DMS53 (cell line): ENCODE measurements at places on chromosomes 3 and 15.
A peak's percentile ranks its signal among the peaks of the same experiment; 100 is the strongest.

- no peak for DNase-seq
Measured at GRCh38 chr3:160831401-160831800, 75.4 kb downstream of the PPM1L start.

GRCh38 chr15:31019986-31020385, 28.6 kb upstream of the MTMR10 start:
- no peak for DNase-seq

GRCh38 chr3:40714771-40715345, 190.1 kb downstream of the ZNF621 start:
- DNase-seq = no peak

DNA sequence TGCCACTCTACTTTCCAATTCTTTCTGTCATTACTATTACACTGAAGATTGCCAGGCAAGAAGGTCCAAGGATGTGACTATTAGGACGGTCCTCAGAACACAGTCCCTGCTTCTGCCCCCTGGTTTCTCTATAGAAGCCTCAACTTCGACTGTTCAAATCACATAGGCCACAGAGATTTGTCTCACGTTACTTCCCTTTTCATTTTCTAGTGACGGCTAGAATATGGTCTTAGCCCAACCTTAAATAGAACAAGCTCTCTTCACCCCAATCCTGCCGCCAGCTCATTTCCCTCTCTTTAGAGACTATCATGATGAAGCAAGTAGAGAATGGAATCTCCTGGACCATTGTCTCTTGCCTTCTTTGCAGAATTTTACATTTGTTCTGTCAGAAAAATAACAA, 84.9 kb downstream of the TIGIT start:
- no peak for DNase-seq

- peak; percentile 66 for DNase-seq
Measured at GRCh38 chr3:126678693-126679317, 23.9 kb upstream of the TXNRD3 start.

GRCh38 chr15:100248236-100248635, 93.5 kb downstream of the ADAMTS17 start:
- DNase-seq = no peak

DNA sequence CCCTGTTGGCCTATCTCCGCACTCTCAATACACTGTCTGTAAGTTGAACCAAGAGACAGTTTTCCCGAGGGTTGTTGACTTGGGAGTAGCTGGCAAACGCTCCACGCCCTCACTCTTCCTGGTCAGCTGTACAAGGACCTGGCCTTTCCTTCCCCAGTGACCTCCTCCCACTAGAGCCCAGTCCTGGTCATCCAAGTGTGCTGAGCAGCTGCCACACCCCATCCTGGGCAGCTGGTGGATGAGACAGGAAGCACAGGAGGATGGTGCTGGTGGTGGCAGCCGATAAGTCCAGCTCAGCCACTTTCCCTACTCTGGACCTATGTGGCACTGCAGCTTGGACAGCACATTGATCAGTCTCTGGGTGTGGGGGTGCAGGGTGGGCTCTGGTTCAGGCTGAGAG, 19.8 kb downstream of the PFKFB4 start:
- no peak for DNase-seq

GRCh38 chr3:122940628-122941086, 86.9 kb downstream of the SEMA5B start:
- no peak for DNase-seq

GRCh38 chr3:10357592-10358308, 36.8 kb upstream of the SEC13 start:
- no peak for DNase-seq

DNA sequence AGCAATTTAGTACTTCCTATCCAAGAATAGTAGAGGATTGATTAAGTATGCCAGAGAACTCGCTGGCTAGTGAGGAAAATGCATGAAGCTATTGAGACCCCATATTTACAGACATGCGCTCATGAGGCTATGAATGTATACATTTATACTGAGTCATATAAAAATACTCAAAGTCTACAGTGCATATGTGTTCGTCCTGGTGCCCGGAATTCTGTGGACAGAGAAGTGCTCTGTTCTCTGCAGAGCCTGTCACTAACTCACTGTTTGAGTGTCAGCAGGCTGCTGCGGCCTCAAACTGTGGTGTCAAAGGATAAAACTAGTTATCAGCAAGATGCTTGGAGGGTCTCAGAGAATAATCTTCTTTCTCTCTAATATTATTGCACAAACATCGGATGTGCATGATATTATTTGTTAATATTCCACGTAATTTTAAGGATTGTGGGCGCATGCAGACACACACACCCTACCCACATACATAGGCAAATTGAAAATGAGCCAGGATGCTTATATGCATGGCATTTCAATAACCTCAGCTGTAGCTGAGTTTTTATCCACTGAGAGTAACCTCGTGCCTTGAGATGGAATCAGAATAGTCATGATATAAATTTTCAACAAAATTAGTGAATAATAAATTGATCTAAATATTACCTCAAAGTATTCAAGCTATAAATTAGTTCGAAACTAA, 50.0 kb upstream of the TSC22D2 start:
- no peak for DNase-seq

DNA sequence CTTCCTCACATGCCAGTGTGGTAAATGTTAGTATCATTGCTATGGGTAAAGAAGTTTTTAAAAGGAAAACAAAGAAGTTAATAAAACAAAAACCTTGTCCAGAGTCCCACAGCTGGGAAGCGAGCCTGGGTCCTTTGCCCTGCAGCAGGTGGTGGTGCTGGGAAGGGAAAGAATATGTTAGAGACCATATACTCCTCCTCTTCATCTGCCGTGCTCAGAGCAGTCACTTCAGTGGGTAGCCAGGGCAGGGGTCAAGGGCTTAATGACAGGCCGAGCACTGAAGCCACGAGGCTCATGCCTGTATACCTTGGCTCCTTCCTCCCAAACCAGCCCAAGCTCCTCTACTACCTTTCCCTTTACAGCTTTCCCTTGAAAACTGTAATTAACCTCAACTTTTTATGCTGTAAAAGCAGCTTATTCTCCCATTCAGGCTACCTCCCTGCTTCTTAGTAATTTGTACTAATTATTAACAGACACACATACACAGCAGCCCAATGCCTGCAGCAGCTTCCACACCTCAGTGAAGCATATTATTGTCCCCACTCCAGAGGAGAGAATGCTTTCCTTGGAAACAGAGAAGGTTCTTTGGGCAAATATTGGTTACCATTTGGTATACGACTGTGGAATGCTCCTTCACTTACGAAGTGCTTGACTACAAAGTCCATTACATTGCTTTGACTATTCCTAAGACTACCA, 362.1 kb downstream of the EPHB1 start:
- no peak for DNase-seq

DNA sequence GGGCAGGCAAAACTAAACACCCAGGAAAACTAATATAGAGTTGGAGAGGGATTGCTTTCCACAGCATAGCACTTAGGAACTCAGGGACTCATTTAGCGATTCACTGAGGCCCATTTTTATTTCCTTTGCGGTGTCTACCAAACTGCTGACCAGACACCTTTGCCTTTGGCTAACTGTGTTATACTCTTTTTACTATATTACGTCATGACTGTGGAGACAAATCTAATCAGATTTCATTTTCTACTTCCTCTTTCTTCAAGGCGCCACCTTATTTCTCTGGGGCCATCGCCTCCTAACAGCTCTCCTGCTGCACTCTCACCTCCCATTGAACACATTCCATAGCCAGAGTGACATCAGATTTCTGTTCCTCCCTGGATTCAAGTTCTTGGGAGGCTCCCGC, 215.7 kb upstream of the WNT5A start:
- no peak for DNase-seq

DNA sequence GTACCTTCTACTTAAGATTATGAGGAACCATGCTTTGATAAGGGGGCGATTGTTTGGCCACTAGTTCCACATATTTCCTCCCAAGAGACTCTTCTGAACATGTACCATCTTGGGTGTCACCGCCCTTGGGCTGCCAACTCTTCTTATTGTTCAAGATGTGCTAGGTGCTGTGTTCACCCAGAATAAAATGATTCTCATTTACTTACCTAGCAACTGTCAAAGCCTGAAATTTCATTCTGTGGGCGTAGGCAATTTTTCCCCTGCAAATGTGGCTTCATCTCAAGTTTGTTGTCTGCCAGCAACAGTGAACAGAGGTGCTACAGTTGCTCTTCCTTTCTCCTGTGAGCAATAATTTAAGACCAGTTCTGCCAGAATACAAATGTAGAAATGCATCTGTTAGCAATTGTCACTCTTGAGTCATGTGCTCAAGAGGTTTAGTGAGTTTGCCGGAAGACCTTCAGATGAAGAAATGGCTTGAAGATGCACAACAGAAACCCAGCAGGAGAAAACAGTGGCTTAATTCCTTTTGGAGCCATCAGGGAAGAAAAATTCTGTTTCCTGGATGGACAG, 41.3 kb upstream of the RARB start:
- DNase-seq = no peak

GRCh38 chr15:101651554-101652097, 555 bp downstream of the TM2D3 start:
- peak; percentile 68 for DNase-seq

DNA sequence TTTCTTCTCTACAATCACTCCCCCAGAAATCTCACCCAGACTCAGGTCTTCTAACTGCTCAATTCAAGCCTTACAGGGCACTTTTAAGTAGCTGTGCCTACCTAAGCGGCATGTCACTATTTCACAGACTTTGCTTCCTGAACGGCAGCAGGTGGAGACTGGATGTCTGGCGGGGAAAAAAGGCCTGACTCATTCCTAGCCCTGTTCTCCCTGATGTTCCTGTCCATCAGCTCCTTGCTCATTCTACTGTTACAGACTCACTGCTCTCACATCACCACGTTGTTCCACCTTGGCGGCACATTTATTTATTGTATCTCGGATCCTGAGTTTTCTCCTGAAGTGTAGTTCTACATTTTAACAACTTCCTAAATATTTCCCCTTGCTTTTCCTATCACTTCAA, 52.6 kb upstream of the ATP11B start:
- peak; percentile 95 for DNase-seq

GRCh38 chr3:17153209-17153608, 268.5 kb downstream of the PLCL2 start:
- no peak for DNase-seq

- peak; percentile 26 for DNase-seq
Measured at GRCh38 chr15:37143351-37143750, 43.0 kb upstream of the MEIS2 start.

GRCh38 chr3:179398574-179399231, 51.2 kb downstream of the MFN1 start:
- no peak for DNase-seq

- DNase-seq = no peak
Measured at GRCh38 chr15:39969002-39969394, 35.1 kb downstream of the EIF2AK4 start.

GRCh38 chr3:123111640-123112039, 44.8 kb downstream of the PDIA5 start:
- DNase-seq = no peak

GRCh38 chr3:101791778-101792177, 12.8 kb downstream of the NXPE3 start:
- DNase-seq = no peak

- no peak for DNase-seq
Measured at GRCh38 chr3:182690172-182690571, 103.1 kb upstream of the ATP11B start.

DNA sequence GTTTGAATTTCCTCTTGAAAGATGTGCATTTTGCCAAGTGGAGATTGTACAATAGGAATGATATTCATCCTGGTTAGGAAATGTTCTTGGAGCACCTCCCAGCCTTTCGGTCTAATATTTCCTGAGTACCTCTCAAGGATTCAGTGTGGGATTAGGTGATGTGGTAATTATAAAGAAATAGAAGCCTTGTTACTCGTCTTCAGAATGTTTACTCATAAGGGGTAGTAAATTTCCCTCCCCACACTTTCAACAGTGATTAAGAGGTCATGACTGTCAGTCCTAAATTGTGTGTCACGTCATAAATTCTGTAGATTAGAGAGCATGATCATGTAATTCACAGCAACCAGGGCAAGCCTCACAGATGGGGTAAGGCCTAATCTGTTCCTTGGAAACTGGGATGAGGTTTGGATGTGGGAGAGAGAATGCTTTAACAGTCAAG, 633.1 kb upstream of the TBL1XR1 start:
- no peak for DNase-seq

- no peak for DNase-seq
Measured at GRCh38 chr15:60047701-60048100, 43.6 kb downstream of the FOXB1 start.

- no peak for DNase-seq
Measured at GRCh38 chr3:129694228-129694627, 87.8 kb upstream of the PLXND1 start.

- peak; percentile 30 for DNase-seq
Measured at GRCh38 chr3:25424614-25425013, 3.4 kb upstream of the RARB start.

DNA sequence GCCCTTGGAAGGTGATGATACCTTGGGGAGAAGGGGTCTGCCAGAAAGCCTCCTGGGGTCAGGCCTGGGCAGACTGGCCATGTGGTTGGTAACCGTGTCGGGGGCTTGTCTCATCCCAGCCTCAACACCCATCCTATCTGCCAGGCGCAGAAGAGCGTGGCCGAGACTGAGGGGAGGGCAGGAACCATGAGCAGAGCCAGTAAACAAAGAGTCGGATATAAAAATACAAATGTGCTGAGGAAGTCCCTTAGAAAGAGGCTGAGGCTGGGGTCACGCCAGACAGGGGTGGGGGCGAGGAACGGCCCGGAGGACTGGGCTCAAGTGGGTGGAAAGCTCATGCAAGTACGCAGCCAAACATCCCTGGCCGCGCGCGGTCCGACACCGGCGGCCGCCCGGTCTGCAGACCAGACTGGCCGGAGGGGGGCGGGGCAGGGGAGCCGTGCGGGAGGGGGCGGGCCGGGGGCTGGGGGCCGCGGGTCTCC, 1.9 kb downstream of the CAMK2N2 start:
- peak; percentile 41 for DNase-seq

DNA sequence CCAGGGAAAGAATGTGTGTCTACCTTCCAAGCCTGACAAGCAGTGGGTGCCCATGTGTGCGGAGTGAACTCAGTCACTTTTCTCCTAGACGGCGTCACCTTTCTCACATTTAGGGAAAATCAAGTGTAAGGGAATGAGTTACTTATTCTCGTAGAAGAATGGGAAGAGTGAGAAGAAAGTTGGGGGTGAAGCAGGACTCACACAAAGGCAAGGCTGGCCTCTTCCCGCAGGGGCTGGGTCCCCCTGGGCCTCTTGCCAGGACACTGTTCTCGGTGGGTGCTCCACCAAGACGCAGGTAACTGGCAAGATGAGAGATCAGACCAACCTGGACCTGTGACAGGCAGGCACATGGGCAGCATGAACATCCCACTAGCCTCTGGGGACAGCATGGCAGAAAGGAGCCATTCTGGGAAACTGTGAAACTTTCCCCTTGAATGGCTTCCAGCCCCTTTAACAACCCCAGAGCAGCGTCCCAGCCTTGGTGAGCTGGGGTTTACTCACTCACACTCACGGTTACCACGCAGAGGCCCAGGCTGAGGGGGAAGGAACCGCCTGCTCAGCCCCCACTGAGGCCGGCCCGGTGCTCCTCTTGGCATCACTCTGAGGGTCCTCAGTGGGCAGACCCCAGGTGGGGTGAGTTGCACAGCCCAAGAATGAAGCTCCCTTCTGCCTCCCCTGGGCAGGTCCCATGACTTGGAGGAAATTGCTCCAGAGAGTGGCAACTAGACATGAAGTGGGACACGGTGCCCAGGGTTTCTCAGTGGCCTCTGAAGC, 15.0 kb upstream of the SRP14 start:
- no peak for DNase-seq
